Osteoblast (primary cell): ENCODE measurements at places on chromosomes 6 and 20. TPM values are rescaled to one million over a fixed set of nuclear protein-coding genes. Genes with fewer than 3 reads are reported as not detected.

Gene SEC23B
- 30.8 and 31.5 TPM in 2 replicates for total RNA-seq

Gene EPHA7
- total RNA-seq: 0.29 TPM in 1 of 2 replicates, not detected in the other

GRCh38 chr6:167244064-167244960, 46.8 kb upstream of the UNC93A start:
- no peak overlapping the region for H3K27ac ChIP-seq
- no peak for DNase-seq
- no peaks in the 10 kb centered on the region for H3K27me3 ChIP-seq
- H3K4me3 ChIP-seq: no peak overlapping the region
- H3K4me1 ChIP-seq: no peaks in the 10 kb centered on the region

Gene VIP
- total RNA-seq: not detected in 2 replicates

DNA sequence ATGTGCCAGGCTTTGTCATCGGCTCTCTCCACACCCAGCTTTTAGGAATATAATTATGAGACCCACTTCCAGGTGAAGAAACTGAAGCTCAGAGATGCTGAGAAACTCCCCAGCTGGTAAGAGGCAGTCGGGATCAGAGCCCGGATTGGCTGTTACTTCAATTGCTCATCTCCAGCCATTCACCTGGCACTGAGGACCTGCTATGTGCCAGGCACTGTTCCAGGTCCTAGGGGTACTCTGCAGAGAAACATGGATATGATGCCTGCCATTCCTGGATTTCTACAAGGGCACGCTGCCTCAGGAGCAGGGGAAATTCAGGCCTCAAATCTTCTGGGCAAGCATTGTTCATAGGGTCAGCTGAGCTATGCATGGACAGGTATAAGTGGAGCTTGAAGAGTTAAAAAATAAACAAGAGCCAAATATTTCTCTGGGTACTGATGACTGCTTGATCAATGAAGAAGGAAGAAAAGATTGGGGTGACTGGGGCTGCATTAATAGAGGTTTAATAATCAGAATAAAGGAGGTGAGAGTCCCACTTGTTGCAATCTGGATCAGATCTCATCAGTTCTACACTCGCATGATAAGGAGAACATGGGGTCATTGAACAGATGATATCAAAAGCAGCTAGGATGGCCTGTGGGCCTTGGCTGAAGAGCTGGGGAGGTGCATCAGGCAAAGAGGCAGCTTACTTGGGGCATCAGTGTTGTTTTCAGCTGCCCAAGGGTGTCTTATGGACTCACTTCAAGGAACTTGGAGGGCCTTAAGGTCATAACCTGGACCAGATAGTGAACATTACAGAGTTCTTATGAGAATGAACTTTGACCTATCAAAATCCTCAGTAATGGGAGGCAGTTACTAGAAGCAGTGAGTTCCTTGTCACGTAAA, 80.9 kb upstream of the TOX2 start:
- no peak overlapping the region for H3K27ac ChIP-seq
- no peak for DNase-seq
- no peaks in the 10 kb centered on the region for H3K36me3 ChIP-seq
- peaks cover 29% of the 10 kb centered on the region for H3K27me3 ChIP-seq
- H3K4me3 ChIP-seq: no peak overlapping the region

Gene RNF182
- 3.3 and 4.4 TPM in 2 replicates for total RNA-seq

- no peak overlapping the region for H3K4me3 ChIP-seq
- no peaks in the 10 kb centered on the region for H3K4me1 ChIP-seq
- no peak for DNase-seq
Observed at GRCh38 chr6:36999751-37000125, 5.7 kb upstream of the FGD2 start.

Gene WFDC10B
- total RNA-seq: not detected in 2 replicates

DNA sequence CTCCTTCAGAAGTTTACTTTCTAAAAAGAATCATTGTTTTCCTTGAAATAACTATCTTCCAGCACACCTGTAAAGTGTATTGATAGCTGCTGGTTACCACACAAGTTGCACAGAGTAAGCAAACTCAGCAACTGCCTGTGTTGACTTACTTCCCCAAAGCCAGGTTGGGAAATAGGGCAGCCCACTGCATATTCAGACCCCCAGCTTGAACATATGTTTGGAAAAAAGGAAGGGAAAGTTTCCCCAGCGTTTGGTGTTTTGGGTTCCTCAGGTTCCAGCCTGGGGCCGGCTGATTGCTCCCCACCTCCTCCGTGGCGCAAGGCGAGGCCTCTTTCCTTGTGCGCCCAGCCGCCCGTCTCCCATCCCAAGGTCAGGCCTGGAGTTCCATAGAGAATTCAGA, 70.1 kb upstream of the QKI start:
- H3K36me3 ChIP-seq: no peaks in the 10 kb centered on the region
- H3K4me1 ChIP-seq: peaks cover 3% of the 10 kb centered on the region
- DNase-seq: no peak
- H3K27ac ChIP-seq: no peak overlapping the region
- no peak overlapping the region for H3K4me3 ChIP-seq
